ENCODE measurements at places on chromosomes 16 and 17.

GRCh38 chr17:59347975-59348391 is 16.5 kb downstream of the YPEL2 start:
- no peak for DNase-seq

DNA sequence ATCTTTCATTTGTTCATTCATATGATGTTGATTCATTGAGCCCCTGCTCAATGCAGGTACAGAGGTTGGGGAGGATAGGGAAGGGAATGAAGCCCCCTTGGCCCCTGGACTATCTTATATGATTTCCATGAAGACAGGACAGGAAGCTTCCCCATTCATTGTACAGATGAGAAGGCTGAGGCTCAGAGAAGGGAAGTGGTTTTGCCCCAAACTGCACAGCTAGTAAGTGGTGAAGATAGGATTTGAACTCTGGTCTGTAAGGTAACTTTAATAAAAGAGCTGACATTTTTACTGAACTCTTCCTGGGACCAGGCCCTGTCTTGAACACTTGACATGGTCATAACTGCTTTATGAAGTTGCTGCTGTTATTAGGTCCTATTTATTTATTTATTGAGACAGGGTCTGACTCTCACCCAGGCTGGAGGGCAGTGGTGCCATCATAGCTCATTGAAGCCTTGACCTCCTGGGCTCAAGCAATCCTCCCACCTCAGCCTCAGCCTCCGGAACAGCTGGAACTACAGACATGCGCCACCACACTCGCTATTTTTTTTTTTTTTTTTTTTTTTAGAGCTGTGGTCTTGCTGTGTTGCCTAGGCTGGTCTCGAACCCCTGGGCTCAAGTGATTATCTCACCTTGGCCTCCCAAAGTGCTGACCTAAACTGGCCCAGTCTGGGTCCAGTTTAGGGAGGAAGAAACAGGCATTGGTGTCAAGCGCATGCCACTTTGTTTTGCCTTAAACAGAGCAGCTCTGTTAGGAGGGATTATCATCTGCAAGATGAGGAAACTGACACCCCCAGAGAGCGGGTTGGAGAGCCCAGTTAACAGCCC is 5.0 kb downstream of the CTF1 start:
- no peak for DNase-seq

DNA sequence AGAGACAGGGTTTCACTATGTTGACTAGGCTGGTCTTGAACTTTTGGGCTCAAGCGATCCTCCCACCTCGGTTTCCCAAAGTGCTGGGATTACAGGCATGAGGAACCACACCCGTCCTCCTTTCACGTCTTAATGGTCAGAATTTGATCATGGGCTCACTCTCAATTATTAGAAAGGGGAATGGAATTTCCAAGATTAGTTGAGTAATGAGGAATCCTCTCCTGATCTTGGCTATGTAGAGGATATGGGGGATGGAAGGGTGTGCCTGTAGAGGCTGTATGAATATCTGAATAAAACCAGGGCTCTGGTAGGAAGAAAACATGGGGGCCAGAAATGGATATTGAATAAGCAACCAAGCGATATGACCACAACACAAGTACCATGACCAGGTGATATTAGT is 25.9 kb upstream of the SMURF2 start:
- DNase-seq = no peak

DNA sequence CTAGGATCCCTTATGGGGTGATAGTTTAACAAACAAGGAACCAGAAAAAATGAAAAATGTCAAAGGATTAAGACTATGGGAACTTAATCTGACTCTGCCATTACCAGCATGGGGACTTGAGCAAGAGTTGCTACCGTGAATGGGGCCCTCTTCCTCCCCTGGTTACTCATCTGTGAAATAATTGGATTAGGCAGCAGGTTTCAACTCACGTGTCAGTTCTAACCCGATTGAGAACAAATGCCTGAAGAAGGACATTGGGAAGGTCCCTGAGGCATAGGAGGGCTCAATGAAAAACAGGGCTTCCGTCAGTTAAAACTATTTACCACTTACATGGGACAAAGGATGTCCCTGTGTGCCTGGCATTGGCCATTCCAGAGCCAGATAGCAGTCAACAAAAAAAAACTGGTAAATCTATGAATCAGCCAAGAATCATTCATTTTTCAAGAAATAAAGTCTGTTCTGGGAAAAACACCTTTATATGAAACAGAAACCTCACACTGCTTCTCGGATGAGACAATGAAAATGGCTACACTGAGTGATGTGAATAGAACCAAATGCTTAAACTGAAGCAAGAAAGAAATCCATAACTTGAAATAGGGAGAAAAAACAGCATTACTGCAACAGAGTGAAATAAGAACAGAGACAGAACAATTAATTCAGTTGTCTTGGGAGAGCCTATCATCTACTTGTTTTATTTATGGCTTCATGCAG is 104.3 kb downstream of the ADAMTS18 start:
- DNase-seq = no peak

DNA sequence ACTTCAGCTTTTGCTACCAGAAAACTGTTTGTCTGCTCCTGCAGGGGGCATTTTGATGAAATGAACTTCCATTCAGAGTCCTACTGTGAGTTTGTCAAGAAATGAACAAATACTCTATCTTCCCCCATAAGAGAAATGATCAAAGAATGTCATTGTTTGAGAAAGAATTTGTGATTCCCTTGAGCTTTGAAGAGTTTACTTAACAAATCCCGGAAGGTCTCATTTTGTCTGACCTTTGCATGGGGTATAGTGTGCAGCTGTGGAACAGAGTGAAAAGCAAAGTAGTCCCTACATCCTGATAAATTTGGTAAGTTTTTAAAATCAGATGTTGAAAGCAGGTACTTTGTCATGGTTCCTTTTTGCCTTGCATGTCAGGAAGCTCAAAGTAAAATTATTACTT is 178.0 kb downstream of the ABCC12 start:
- DNase-seq = no peak

- no peak for DNase-seq
These were observed 10.8 kb downstream of the LRRC3C start for GRCh38 chr17:39938140-39938869.

DNA sequence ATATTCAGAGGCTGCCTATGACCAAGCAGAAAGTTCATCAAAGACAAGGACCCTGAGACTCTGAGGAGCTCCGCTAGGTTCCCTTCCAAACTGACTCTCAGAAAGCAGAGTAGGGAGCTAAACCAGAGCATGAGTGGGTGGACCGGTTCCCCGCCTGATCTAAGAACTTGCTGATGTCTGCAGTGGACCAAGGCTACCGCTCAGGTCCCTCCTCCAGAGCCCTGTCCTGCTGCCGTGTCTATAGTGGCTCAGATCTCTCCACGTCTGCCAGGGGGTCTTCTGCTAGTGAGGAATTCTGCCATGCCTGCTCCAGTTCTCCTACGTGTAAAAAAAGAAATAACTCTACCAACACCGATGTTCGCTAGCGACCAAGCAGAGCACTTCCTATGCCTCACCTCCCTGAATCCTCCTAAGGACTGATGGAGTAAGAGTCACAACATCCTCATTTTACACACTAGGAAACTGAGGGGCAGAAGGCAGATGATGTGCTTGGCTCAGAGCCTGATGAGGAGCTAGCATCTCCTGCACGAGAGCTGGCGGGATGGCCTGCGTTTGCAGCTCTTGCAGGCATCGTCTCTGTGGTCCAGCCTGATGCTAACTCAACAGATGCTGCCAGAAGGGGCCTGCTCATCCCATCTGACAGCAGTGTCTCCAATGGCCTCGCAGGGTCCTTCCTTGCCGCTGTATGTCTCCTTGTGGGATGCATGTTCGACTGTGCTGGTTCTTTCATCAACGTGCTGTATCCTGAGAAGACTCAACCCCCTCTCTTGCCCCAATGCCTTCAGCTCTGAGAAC is 265.5 kb downstream of the C16orf95 start:
- no peak for DNase-seq

DNA sequence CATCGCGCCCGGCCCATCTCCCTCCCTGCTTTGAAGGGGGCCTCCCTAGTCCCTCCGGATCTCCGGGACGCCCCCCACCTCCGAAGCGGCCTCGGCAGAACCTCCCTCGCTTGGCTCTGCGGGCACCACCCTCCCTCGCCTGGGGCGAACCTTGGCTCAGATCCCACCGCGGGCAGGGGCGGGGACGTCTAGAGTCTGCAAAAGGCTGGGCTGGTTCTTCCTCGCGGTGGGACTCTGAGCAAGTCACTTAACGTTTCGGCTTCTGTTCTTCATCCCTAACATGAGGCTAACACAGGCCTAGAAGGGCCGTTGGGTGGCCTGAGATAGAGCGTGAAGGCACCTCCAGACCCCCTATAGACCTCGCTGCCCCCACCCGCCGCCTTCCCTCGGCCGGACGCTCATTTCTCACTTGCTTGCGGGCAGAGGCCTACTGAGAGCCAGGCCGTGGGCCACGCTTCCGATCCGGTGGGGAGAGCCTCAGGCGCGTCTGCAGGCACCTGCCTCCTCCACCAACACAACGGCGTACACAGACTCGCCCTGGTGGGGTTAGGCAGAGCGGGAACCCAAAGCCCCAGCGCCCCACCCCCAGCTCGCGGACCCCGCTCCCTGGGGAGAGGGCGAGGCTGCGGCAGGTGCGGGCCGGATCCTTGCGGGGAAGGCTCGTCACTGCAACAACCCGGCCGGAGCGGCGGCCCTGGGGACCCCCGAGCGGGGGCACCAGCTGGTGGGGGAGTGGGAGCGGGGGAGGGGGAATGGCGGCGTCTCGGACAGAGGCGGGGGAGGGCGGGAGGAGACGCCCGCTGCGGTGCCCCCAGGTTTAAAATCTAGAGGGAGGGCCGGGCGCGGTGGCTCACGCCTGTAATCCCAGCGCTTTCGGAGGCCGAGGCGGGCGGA is 5.4 kb downstream of the MYO1C start:
- peak; percentile 79 for DNase-seq

DNA sequence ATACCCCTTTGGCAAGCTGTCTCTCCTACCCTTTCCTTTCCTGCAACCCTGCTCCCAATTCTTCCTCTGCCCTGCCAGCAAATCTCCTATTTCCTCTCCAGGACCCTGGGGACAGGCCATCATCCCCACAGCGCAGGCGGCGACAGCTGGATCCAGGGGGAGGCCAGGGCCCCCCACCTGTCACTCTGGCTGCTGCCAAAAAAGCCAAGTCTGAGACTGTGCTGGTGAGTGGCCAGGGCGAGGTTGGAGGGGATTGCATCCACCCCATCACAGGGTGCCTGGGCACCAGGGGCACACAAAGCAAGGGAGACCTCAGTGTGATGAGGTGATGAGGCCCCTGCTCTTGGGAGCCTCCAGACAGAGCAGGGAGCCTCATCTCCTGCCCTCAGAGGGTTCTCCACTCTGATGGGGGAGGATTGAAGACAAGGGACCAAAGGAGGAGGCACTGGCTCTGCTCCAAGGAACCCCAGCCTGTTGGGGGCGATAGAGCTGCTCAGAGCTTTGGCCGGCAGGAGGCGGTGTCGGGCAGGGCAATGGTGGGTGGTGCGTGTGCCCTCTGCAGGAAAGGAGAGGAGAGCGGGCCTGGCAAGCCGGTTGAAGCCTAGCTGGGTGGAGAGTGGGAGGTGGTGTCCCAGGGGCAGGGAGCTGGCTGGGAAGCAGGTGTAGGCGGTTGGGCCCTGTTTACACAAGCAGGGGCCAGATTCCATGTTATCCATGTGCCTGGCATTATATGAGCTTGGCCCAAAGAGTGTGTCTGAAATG is 15.6 kb upstream of the PDK2 start:
- DNase-seq = no peak

DNA sequence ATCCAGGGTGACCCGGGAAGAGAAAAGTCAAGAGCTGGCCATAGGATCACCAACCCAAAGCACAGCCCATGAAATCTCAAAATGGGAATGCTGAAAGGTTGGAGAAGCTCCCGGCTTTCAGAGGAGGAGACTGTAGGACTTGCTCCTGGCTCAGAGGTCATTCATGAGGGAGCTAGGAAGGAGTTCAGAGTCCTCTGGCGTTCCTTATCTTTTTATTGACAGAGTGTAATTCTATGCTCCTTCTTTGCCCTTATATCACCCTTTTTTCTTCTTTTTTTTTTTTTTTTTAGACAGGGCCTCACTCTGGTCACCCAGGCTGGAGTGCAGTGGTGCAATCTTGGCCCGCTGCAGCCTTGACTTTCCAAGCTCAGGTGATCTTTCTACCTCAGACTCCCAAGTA is 27.3 kb upstream of the CNOT1 start:
- no peak for DNase-seq

DNA sequence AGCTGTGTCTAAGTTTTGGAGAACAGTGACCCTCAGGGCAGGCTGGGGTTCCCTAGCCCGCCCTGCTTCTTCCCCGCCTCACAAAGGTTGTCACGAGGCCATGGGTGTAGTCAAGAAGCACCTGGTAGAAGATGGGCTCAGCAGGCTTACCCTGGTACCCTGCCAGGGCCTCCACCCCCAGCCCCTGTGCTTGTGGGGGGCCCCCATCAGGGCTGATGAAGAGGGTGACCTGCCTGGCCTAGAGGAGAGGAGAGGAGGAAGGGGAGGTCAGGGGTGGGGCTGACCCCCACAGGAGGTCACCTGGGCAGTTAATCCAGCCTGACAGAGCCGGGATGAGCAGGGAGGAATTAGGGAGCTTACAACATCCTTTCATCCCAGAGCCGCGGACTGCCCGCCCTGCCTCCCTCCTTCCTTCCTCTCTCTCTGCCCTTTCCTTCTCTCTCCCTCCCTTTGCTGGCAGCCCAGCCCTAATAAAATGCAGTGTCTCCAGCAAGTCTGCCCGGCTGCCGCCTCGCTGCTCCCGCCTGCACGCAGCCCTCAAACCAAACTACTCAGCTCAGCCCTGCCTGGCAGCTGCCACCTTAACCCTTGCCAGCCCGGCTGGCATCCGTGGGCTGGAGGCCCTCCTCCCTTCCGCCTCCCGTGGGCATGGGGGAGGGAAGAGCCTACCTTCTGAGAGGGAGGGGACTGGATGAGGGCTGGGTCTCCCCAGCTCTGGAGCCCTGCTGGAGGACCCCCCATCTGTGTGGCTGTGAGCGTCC is 7.2 kb downstream of the DLX3 start:
- no peak for DNase-seq

GRCh38 chr17:8015957-8016631 is 13.7 kb downstream of the GUCY2D start:
- DNase-seq = no peak

DNA sequence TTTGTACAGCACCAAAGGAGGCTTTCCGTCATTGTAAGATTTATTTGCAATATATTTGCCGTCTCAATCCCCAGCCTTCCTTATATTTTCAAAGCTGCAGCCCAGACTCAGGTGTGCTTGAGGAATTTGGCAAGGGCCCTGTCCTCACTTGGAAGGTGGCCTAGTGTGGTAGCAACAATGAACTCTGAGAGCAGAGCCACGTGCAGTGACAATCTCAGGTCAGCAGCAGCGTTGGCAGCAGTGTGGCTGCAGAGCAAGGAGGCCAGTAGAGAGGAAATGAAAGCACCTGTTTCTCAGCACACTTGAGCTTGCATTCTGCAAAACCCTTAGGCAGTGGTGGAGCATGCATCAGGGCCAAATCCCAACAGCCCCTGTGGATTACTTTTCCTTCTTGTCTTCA is 613.5 kb downstream of the RBFOX1 start:
- no peak for DNase-seq

All from fibroblast of villous mesenchyme (primary cell).